PC-9 (cell line): ENCODE measurements at places on chromosomes 5 and 9.

GRCh38 chr5:110256298-110256697 lies 470.2 kb downstream of the TMEM232 start:
- DNase-seq = no peak

DNA sequence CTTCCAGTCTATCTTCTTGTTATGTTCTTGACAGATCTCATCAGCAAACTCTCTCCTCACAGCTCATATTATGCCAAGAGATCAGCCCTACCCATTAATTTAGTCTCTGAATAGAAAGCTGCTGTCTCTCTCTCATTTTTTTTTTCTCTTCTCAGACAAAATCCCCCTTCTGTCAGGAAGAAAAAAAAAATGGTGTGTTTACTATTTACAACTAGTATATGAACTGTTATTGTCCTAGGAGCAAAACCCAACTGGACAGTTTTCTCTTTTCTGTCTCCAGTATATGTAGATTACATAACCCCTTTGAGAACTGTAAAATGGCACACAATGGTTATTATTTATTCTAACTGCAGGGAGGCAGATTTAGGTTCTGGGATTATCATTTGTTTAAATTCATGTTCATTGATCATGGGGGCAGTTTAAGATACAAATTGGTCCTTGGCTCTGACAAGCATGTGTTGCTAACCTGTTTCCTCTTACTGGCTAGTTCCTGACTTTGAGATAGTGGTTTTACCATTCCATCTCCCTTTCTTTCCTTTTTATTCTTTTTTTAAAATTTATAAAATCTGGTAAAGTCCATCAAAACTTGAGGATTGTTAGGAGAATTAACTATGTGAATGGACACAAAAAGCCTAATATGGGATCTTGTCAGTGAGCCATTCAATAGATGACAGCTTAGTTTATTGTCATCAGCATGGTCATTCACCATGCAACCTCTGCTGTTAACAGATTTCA lies 210.0 kb upstream of the PAPPA start:
- DNase-seq = no peak

DNA sequence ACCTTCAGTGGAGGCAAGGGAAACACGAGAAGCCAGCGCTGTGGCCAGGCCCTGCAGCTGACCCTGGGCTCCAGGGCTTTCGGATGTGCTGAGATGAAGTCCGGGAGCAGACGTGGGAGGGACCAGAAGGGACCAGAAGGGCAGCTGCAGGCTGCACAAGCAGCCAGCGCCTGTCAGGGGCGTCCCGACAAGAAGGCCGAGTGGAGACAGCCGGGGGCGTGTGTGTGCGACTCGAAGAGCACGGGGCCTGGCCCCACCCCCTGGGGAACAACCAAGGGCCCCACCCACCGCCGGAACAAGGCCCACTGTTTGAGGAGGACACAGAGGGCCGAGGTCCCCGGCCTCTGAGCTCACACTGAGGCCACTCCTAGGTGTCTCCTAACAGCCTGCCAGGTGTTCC lies 31.4 kb downstream of the SLC12A7 start:
- DNase-seq = no peak

DNA sequence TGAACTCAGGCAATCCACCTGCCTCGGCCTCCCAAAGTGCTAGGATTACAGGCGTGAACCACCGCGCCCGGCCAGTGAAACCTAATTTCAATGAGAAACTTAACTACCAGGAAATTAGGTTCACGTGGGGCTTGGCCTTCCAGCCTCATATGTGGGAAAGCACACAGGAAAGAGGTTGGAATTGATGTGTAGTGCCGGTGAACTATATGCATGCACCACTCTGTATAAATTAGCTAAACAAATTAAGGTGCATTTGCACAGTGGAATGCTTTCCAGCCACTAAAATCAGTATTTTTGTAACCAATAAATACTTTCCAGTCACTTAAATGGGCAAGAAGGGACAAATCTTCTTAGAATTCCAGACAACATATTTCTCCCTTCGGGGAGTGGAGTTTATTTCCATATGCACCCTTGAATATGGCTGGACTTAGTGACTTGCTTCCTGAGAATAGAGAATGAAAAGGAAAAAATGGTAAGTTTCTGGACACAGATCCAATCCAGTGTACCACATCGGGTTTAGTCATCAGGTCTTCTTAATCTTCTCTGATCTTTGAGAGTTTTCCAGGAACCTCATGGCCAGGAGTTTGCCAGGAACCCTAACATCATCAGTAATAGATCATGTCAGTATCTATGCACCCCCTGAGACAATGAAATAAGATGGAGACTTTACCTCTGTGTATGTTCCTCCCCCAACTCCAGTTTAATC lies 24.9 kb downstream of the ATOX1 start:
- no peak for DNase-seq

DNA sequence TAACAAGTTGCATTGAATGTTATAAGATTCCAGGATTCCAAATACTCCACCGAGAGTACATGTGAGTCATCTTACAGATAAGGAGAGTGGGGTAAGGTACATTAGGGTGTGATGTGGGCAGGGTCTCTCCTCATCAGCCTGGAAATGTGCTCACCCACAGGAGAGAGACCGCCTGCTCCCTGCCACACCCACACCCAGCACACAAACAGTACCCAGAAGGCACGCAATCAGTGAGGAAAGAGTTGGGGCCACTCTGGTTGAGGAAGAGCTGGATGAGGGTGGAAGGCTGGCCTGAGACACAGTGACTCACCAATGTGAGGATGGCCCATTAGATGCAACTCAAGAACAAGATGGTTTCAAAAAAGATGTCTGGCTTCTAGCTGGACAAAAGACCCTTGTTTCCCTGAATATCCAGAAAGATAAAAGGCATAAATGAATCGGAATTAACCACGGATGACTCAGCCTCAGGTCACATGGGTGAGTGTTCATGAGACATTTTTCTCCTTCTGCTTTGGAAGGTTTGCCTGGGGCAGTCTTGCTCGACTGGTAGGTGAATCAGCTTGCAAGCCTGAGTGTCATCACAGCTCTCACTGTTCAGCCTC lies 51.1 kb upstream of the LHFPL2 start:
- peak; percentile 98 for DNase-seq

GRCh38 chr9:107547772-107548297 lies 58.3 kb upstream of the KLF4 start:
- DNase-seq = no peak

GRCh38 chr9:111854799-111855198 lies 41.8 kb upstream of the UGCG start:
- no peak for DNase-seq

DNA sequence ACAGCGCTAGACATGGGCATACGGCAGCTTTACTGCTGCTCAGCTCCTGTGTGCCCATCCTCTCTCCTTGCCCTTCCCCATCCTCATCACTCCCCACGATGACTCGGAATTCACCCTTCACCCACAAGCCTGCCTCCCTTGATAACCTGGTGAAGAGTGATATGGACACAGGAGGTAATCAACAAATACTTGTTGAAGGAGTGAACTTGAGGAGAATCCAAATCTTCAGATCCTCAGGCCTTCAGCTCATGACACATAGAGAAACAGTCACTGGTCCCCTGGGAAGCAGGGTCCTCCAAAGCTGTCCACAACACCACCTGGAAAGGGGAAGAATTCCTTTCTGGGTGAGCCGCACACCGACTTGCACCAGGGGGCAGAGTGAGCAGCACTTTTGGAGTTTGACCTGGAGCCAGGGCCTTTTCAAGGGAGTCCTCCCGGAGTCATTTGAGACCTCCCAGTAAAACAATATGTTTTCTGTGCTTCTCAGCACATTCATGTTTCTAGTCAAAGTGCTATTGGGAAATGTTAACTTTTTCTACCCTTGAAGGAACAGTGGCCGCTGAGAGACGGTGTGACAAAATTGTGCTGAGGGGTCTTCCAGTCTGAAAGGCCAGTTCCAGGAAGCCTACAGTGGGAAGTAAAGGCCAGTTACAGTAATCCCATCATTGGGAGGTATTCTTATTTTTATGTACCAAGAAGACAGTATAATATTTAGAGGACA lies 332.3 kb downstream of the CWC27 start:
- peak; percentile 37 for DNase-seq

DNA sequence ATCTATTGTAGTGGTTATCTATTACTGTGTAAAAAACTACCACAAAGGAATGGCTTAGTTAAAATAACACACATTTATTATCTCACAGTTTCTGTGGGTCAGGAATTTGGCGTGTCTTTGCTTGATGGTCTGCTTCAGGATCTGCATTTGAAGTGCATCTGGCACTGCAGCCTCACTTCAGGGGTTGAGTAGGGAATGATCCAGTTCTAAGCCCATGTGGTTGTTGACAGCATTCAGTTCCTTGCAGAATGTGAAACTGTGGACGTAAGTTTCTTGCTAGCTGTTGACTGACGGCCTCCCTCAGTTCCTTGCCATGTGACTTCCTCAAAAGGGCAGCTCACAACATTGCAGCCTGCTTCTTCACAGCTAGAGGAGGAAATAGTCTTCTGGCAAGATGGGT lies 2.1 kb upstream of the OGN start:
- no peak for DNase-seq

DNA sequence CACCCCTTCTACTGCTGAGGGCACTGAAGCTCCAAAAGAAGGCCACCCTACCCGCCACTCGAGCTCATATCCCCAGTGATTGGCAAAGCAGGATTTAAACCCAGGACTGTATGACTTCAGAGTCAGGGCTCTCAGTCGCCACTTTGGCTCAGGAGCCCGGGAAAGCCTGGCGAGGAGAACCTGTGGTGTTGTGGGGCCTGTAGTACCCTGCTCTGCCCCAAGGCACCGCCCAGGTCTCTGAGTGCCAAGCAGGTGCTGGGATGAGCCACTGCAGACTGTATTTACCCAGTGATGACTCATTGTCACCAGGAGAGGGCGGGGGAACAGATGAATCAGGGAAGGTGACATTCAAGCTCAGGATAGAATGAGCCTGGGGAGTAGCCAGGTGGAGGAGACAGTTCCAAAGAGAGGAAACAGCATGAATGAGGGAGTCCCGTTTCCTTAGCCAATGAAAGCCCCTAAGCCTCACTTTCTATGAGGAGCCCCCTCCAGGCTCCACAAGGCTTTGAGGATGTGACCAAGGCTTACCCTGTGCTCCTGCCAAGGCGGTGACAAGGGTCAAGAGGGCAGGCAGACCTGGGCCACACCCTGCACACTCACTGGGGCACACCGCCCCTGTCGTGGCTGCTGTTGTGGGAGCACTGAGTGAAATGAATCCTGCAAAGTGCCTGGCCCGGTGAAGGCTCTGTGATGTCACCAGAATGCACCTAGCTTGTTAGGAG lies 17.8 kb upstream of the DPM2 start:
- DNase-seq = peak; percentile 97

- DNase-seq = no peak
These were observed 788.7 kb downstream of the EFNA5 start for GRCh38 chr5:106882035-106882434.

- DNase-seq = no peak
These were observed 28.1 kb upstream of the LRRTM2 start for GRCh38 chr5:138903130-138903775.

DNA sequence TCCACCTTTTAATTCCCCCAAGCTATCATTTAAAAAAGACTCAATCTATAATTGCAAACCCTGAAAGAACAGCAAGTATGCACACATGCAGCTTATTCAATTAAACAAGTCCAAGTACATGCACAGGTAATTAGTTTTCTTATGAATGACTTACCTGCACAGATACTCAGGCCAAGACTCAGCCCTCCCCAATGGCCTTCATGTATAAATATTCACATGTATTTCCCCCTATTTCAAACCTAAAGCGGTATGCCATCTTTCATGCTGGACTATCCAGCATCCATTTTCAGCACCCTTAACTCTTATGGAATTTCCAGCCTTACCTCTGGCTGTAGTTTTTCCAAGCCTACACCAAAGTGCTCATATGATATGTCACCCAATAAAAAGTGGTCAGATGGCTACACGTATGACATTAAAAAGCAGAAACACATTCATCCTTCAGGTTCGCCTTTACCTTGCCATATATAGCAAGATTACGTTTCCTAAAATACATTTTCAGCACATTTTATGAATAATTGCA lies 205.5 kb downstream of the MEF2C start:
- no peak for DNase-seq

DNA sequence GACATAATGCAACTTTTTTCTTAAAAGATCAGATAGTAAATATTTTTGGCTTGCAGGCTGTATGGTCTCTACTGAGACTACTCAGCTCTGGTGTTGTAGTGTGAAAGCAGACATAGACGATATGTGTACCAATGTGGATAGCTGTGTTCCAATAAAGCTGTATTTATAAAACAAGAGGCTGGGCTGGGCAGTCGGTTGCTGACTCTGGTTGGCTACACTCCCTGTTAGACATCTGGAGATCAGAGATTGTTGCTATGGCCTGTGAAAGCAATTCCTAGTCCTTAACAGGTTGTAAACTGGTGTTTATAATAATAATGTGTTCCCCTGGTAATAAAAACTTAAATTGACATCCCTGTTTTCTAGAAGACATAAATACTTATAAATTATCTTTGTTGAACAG lies 24.4 kb upstream of the SCAMP1 start:
- DNase-seq = no peak

DNA sequence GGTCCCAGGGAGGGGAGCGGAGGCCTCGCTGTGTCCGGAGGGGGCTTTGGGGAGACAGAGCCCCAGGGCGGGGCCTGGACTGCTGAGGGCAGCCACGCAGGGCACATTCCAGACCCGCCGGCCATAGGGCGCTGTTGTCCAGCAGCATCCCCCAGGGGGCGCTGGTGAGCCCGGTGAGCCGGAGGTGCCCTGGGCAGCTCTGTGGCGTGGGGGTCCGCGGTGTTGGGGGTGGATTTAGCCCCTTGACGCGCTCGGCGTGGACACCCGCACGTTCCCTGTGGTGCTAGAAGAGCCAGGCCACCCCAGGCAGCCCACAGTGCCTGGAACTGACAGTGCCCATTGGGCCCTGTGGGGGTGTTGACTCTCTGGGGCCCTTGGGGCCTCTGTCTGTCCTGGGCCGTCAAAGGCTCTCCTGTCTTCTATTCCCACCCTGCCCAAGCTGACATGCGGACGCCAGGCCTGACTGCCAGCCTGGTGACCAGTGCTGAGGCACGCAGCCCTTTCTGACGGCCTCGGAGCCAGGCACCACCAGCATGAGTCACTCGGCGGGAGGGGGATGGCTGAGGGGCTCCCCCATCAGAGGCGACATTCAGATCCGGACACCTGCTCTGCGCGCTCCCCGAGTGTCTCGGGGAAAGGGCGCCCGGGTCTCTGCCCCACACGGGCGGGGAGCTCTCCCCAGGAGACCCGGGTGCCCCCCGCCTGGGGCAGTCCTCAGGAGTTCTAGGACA lies 23.9 kb downstream of the TPPP start:
- peak; percentile 50 for DNase-seq

GRCh38 chr9:133731876-133732638 lies 6.1 kb downstream of the SARDH start:
- peak; percentile 44 for DNase-seq

DNA sequence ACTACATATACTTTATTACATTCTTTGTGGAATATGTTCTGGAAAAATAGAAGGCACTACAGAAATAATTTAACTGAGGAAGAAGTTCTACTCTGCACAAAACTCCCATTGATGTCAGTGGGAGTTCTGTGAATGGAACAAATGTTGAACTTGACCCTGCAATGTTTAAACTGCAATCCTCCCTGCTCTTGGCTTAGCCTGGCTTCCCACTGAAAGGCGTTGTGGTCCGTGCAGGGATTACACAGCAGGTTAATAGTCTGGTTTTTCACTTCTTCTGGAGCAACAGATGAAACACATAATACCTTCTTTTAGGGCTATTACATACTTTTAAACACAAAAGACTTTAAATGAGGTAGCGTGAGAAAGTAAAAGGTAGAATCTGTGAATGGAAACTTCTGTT lies 12.9 kb upstream of the ERBIN start:
- DNase-seq = no peak
